Aorta (tissue), 5 donors: ENCODE measurements at places on chromosomes 12 and 14.

GRCh38 chr12:54558311-54558710 lies 8.9 kb downstream of the PDE1B start:
- DNase-seq: no peak

DNA sequence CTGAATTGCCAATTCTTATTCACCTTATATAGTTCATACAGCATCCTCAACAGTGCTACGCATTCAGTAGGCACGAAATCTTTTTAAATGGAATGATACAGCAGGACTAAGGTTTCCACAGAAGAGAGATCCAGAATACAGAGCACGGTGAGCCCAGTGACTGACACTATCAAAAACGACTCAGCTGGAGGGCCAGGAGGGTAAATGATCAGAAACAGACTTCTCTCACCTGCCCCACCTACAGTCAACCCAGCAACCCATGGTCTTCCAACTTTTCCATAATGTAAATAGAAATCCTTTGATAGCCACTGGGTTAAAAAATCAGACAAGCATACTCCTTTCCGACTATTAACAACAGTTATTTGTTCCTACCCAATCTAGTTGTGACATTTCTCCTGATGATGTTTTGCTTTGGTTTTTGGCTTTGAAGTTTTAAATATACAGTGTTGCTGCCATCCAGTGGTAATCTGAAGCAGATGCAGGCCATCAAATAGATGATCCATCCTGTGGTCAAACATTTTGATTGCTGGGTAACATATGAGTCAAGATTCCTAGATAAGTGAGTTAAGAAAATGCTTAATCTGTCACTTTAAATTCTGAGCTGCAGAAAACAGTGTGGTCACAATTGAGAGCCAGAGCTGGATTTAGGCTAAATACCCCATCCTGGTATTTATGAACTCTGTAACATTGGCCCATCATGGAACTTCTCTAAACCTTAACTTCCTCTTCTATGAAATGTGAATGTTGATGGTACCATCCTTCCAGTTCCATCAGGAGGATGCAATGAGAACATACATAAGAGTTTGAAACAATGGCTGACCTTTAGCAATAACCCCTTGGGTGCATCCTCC lies 42.0 kb downstream of the GPHB5 start:
- DNase-seq: no peak

GRCh38 chr14:54094765-54095164 lies 138.1 kb upstream of the BMP4 start:
- no peak for DNase-seq

- DNase-seq: no peak
These were observed 409.5 kb downstream of the SLC6A15 start for GRCh38 chr12:84502907-84503787.

DNA sequence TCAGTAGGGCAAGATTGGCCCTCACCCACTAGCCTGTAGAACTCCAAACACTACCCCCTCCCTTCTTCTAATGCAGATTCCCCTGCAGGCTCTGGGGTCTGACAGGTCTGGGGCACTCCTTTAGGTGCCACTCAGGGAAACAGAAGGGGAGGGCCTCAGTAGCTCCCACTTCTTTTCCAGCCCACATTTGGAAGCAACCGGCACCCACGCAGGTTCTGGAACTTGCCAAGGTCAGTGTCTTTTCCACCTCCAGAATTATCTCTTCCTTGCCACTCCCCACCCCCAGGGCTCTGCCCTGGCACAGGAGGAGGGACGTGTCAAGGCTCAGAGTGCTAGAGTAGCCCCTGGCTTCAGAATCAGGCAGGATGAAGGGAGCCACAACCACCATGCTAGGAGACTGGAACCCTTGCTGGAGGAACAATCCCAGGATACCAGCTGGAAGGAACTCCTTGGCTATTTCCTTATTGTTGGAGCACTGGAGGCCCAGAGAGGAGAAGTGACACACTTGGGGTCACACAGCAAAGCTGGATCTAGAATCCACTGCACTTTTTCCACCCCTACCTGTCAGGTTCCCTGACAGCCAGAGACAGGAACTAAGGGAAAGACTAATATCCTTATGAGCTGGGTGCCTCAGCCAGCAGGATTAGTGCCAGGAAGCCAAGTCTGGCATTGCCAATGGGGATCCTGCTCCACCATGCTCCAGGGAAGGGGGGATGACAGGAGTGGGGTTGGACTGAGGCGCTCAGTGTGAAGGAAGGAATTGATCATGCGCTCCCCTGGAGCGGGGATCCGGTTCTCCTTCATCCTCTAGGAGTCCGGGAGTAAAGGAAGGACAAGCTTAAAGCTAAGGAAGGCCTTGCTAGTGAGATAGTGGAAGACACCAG lies 1.8 kb upstream of the FIGNL2 start:
- DNase-seq: no peak

DNA sequence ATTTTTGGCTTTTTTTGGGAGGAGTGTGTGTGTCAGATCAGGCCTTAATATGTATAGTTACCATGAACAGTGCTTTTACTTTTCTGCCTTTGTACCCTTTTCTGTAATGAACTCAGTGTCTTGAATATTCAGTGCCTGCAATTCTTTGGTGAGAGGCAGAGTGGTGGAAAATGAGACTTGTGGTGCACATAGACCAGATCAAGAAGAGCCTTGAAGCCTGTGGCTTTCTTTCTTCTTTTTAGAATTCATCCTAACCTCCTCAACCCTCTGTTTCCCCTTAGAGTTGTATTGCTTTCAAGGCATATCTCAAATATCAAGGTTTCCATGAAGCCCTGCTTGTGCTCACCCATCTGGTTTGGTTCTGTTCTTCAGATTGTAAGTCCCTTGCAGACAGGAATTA lies 2.6 kb downstream of the YLPM1 start:
- DNase-seq: no peak

DNA sequence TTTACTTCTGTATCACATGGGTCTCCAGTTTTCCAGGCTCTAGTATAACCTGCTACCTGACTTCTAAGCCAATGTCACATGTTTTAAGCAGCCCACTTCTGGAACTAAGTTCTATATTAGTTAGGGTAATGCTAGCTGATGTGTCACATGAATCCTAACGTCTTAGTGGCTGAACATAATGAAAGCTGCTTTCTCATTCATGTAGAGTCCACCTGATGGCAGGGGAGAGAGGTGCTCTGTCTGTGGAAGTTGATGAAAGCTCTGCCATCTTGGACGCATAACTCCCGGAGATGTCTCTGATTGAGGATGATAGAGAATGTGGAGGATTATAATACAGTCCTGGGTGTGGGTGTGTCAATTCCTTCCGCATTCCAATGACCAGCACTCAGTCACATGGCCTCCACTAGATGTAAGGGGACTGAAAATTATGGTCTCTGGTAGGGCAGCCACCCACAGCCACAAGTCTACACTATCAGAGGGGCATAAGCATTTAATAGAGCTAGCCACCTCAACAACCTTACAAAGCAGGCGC lies 234.4 kb upstream of the CRY1 start:
- no peak for DNase-seq

DNA sequence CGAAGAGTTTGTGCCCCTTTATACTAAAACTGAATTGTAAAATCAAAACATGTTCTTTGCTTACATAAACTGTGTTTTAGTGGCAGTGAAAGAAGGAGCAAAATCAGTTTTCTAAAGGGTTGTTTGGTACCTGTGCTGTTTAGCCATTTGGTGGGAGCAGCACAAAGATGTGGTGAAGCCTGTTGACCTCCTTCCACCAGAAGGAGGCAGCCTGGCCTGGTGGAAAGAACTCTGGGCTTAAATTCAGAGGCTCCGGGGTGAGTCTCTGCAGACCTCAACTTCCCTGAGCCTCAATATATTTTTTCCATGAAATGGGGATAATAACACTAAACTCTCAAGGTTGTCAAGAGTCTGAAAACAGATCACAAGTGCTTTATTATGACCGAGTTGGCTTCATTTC lies 502.5 kb downstream of the VRK1 start:
- DNase-seq: no peak

DNA sequence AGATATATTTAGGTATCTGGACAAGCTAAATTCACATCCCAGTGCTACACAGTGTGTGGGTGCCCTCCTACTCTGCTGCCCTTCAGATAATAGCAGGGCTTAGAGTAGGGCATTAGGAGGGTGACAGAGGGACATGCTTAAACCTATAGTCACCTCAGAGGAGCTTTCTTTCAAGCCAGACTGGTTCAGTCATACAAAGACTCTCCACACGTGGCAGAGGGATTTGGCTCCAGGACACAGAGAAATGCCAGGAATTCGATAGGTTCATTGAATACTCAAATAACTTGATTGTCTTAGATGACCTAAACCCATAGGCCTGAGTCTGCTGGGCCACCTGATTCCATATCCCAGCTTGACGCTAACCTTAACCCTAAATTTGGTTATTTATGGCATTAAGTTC lies 163.5 kb downstream of the TPH2 start:
- DNase-seq: no peak

GRCh38 chr12:14614704-14615121 lies 47.0 kb upstream of the PLBD1 start:
- no peak for DNase-seq
